ENCODE measurements at places on chromosomes 6 and 20.

DNA sequence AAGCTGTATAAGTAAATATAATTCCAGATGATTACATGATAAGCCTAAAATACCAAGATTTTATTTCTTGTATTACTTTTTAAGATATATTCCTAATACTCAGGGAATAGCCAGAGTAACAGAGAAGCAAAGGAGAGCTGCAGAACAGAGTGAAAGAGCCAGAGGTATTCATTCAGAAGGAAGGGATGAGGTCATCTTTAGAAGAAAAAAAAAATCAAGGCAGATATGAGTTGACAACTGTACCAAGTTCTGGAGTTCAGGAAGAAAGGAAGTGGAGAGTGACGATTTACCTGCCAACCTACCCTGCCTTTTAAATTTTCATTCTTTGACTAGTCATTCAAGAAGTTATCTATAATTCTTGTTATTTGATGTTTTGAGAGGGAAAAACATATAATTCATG lies 28.8 kb upstream of the NHSL1 start:
- no peak for DNase-seq

DNA sequence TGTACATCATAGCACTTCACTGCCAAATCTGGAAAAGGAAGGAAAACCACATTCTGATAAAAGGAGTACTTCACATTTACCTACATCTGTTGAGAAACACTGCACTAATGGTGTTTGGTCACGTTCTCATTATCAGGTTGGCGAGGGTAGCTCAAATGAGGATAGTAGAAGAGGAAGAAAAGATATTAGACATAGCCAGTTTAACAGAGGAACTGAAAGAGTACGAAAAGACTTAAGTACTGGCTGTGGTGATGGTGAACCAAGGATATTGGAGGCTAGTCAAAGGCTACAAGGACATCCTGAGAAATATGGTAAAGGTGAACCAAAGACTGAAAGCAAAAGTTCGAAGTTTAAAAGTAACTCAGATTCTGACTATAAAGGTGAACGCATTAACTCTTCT lies 32.0 kb upstream of the GJA10 start:
- DNase-seq: no peak

DNA sequence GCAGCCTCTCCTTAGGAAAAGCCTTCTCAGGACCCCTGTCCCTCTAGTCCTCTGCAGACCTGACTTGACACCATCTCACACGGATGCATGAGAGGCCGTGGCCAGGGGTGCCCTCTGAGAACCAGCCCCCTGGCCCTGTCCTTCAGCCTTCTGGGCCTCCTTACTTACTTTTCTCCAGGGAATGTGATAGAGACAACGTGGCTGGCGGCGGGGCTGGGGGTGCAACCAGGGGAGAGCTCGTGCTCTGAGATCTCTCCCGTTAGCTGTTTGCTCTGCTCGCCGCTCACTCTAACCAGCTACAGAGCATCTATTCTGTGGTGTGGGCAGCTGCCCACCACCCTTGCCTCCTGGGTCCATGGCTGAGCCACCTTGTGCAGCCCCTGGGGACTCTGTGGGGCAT lies 14.7 kb downstream of the GPR31 start:
- DNase-seq: no peak

DNA sequence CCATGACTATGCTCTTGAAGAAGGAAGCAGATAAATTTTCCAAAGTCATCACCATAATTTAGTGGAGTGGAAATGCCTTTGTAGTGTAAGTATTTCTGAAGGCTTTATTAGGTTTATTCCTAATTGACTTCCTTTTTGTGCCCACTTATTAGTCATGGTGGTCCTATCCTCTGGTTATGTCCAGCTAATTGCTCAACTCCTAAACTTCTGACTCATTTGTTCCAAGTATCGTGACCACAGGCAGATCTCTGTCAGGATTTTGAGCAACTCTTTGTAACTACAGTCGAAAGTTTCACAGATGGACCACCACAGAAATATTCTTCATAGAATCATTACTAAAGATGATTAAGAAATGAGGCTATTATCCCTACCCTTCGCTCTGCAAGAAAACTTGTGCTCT lies 315.6 kb upstream of the PTCHD4 start:
- DNase-seq: no peak

DNA sequence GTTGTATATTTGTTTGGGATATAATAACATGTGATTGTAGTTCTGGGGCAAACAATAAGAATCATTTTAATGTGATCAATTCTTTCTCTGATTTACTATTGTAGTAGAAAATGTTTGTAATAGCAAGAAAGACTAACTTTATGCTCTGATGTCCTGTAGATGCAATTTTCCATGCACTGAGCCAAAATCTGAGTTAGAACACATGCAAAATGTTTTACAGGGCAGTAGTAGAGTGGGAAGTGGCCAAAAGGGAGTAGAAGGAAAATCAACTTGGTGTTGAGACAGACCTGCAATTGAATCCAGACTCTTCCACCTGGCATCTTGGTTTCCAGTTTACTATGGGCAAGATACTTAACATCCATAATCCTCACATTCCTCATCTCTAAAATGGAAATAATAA lies 93.5 kb upstream of the BMP5 start:
- no peak for DNase-seq

DNA sequence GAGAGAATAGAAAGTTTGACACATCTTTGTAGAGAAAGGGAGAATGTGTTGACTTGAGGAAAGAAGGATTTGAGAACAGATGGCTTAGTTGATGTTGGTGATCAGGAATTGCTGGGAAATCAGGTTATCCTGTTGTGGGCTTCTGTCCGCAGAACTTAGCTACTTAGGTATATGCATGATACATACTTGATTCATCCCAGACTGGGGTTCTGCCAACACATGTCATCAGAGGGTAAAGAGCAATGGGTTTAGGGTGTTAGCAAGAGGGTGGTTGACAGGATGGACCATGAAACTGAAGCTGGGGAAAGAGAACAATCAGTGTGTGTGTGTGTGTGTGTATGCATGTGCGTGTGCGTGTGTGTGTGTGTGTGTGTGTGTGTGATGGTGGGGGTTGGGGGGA lies 50.6 kb upstream of the NELFCD start:
- no peak for DNase-seq

DNA sequence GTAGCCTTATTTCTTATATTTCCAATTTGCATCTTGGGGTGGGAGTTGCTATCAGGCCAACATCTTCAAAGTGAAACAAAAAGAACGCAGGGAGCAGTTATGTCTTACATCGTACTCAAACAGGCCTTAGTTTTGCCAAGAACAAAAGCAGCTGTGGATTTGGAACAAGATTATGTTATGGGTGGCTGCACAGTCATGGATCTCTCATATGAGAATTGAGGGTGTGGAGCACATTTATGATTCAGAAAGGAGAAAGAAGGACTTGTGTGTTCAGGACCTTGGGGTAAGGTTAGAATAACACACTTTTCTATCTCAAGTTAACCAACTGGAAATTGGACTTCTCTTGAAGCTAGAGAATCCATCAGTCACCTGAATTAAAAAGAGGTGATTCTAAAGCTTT lies 259.9 kb downstream of the FOXA2 start:
- no peak for DNase-seq

DNA sequence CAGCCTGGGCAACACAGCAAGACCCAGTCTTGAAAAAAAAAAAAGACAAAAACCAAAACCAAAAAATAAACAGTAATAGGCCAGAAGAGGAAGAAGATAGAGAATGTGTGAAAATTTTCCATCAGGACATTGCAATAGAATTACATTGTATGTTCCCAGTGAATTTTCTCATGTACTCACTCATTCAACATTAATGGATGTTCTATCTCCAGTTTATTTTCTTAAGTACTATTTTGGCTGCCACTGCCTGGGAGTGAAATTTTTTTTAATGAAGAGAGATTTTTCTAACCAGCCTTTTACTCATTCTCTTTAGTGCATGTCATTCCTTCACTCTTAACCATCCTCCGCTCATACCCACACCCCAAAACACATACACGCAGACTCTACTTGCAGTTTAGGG lies 282.8 kb downstream of the ALDH8A1 start:
- DNase-seq: no peak

GRCh38 chr6:151044465-151045441 lies 179.3 kb downstream of the MTHFD1L start:
- peak; percentile 83 for DNase-seq

DNA sequence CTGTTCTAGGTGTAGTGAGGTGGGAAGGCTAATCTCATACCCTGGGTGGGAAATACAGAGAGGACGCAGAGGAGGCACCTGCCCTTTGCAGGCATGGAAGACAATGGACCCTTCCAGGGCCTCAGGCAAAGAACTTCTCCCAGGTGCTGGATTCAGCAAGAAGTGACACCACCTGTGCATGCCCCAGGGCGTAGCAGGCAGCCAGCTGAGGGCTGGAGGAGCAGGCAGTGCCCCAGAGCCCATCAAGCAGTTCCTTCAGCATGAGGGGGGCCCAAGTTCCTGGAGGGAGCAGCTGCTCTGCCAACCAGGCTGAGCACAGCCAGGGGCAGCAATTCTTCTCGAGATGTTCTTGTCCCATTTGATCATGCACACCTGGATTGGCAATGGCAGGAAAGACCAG lies 170.3 kb upstream of the PDE10A start:
- no peak for DNase-seq

DNA sequence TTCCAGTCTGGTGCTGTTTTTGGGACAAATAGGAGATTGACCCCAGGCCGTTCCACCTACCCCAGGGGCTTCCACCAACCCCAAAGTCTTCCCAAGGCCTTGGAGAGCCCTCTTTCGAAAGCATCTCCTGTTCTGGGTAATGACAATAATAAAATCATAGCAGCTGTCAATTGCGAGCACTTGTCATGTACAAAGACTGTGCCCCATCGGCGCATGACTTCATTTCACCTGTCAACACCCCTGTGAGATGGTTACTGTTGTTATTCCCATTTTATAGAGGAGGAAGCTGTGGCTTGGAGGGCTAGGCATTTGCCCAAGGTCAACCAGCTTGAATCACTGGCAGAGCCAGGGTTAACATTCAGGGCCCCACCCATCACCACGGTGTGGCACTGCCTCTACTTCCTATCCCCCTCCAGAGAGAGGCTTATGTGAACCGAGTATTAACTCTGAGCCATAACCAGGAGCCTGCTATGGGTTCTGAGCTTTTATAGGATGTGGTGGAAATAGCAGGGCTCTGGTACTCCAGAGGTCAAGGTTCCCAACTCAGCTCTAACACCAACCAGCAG lies 51.2 kb downstream of the HNF4A start:
- no peak for DNase-seq

- DNase-seq: no peak
Observed at GRCh38 chr20:36773107-36773596, 411 bp downstream of the DSN1 start.

DNA sequence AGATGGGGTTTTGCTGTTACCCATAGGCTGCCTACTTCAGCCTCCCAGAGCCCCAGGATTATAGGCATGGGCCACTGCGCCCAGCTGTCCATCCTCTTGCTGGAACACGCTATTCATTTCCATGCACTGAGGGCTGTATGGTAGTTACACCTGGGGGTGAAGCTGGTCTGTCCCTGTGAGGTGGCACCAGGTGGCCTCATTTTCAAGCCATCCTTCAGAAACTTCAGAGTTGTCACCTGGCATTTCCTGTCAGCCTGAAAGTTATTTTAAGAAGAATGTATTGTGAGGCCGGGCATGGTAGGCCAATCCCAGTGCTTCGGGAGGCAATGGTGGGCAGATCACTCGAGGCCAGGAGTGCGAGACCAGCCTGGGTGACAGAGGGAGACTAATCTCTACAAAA lies 147.6 kb downstream of the DTNBP1 start:
- no peak for DNase-seq

- no peak for DNase-seq
Observed at GRCh38 chr6:10522929-10523573, 1.9 kb downstream of the GCNT2 start.

DNA sequence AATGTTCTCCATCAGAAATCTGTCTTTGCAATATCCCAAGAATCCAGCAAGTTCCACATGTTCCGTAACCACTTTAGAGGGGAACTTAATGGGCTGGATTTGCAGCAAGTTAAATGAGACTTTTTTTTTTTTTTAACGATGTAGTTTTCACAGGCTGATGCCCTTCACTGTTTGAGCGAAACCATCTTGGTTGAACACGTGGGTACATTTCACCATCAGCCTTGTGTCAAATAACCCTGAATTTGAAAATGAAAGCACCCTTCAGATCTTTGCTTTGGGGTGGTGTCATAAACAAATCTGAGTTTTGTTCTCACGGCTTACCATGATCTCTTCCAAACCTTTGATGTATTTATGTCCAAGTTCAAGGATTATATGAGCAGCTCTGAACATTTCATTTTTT lies 73.7 kb upstream of the EXOC2 start:
- no peak for DNase-seq

DNA sequence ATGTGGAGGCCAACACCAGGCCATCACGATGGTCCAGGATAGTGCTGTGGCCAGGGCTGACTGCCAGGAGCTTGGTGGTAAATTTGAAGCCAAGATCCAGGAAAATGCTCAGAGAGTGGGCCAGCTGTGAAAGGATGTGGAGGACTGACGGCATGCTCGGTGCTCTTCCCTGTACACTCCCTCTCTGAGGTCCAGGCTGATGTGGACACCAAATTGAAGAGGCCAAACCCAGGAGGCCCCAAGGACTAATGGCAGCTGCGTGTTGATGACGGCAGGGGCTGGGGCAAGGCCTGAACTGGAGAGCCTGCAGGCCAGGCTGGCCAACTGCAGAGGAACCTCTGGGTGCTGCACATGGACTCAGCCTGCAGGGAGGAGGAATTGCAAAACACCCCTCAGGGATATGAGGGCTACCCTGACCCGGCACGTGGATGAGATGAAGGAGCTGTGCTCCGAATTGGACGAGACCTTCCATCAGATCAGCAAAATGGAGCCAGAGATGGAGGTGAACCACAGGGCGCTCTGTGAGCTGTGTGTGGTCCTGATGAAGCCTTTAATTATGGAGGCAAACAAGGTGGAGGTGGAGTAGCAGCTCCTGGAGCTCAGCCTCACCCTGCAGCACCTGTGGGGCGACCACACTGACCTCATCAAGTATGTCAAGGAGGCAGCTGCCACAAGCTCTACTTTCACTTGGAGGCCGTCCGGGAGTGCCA lies 6.9 kb upstream of the RAET1E start:
- no peak for DNase-seq

- DNase-seq: no peak
Observed at GRCh38 chr6:21791056-21791455, 197.5 kb downstream of the SOX4 start.

GRCh38 chr6:40334496-40335270 lies 252.5 kb downstream of the LRFN2 start:
- no peak for DNase-seq
